ENCODE measurements at places on chromosomes 1 and 21.

DNA sequence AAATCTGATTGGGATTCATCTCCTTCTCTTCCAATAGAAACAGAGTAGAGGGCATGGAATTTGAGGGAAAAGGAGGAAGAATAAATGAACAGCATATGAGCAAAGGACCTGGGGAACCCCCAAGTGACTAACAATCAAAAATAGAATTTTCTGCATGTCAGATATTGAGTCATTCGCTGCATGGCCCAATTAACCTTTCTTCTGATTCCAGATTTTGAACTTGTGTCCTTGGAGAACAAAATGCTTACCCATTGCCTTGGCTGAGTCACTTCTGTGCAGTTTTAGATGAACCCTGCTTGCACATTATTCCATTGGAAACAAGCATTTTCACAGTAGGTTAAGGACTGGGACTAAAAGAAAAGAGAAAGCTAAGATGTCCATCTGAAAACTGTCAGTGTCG, 390.5 kb downstream of the ST6GALNAC3 start:
- no peak for DNase-seq

- DNase-seq = no peak
These were observed at the start of gene MPL for GRCh38 chr1:43337588-43337987. Gene MPL (plus strand): TSS chr1:43337818. CDS start chr1:43337849, 31 bp downstream.

- DNase-seq = no peak
These were observed 20.4 kb downstream of the ARHGEF19 start for GRCh38 chr1:16191916-16192546.

DNA sequence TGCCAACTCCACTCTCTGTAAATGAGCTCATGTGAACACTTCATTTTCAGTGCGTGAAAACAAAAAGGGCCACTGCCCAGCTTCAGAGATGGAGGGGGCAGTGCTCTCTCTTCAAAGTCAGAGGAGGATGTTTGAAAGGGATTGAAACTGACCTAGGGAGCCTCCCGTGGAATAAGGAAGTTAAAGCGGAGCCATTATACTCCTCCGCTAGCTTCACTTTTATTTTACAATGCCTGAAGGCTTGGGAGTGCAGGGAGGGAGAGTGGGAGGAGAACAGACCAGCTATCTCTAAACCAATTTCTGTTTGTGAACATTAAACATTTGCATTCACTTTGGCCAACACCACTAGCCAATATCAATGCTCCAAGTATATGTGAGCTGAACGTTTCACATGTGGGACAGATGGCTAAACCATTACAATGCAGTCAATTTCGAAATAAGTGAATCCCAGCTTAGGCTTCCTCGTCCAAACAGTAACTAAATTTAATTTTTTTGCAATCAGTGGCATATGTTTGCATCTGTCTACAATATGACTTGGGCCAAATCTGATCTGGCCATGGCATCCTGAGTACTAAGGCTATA, 126.9 kb downstream of the ESRRG start:
- DNase-seq = no peak

DNA sequence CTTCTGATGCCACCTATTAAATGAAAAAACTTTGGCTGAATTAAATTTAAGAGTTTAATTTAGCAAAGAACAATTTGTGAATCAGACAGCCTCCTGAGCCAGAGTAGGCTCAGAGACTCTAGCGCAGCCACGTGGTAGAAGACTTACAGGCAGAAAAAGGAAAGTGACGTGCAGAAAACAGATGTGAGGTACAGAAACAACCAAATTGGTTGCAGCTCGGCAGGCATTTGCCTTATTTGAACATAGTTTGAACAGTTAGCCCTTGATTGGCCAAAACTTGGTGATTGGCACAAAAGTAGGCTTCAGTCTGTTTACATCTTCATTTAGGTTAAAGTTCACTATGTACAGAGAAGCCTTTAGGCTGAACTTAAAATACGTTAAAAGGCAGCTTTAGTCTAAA, 22.9 kb downstream of the TCP10L start:
- DNase-seq = no peak

DNA sequence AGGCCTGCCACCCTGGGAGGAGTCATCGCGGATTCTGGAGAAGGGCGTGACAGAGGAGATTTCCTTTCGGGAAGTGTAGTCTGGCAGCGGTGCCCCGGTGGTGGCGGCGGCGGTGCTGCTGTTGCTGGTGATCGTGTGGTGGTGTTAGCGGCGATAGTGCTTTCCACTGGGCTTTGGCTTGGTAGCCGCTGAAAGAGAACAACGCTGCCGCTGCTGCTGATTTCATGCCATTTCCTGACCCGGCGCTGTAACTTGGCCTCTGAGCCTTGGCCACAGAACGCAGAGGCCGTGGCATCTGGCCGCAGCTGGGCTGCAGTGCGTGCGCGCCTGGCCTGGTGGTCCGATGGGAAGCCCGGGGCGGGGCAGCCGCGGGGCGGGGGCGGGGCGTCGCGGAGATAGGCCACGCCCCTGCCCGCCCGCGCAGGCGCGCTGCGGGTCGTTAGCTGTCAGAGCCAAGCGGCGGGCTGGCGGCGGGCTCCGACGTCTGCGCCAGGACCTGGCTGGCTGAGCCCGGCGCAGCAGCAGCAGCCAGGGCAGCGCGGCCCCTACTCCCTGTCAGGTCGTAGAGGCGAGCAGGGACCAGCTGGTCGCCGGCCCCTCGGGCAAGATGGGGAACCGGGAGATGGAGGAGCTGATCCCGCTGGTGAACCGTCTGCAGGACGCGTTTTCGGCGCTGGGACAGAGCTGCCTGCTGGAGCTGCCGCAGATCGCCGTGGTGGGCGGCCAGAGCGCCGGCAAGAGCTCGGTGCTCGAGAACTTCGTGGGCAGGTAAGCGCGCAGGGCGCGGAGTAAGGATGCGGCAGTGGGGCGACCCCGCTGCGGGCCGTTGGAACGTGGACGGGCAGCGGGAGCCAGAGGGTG, at the start of gene DNM3:
Gene DNM3 (plus strand): TSS at position 449 of the 861 bp plus-strand sequence. CDS start 159 bp downstream, at position 608.
- peak; percentile 53 for DNase-seq

DNA sequence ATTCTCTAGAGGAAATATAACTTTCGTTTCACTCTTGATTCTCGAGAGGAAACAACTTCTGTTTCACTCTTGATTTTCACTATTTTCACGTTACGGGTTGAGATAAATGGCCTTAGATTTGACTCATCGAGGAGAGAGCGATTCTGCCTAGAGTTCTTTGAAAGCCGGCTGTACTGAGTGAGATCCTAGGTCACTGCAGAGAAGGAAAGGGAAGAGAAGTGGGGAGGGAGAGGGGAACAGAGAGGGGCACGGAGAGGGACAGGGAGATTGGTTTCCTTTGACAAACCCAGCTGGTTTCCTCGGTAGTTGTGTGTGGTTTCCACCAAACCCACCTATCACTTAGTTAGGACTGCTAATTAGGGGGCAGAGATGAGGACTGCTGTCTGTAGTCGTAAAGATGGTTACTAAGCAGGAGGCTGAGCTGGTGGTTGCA, 21.6 kb upstream of the GPR137B start:
- DNase-seq = no peak

DNA sequence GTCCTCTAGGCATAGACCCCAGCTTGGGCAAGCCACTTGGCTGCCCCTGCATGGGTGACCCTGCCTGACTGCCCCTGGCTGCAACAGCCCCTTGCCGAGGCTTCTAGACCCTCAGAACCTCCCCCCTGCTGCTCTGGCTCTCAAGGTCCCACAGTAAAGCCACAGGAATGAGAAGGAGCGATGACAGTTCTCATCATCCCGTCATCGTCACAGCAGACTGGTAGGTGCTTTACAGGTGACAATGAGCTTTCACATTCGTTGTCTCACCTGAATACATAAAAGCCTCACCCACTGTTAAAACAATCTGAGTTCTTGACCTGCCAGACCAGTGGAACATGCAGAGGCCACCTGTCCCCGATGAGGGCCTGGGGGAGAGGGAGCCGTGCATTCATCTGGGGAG, 36.0 kb upstream of the GPR157 start:
- no peak for DNase-seq

GRCh38 chr1:14479865-14480264, 118.6 kb upstream of the KAZN start:
- no peak for DNase-seq

Data from activated CD4-positive, alpha-beta T cell treated with anti-CD3 and anti-CD28 coated beads, Interleukin-2, amount 50 U/mL, for 4 hours (primary cell).